Gastroesophageal sphincter (tissue), 4 donors: ENCODE measurements at places on chromosomes 1 and 21. TPM values are rescaled to one million over a fixed set of nuclear protein-coding genes. Genes with fewer than 3 reads are reported as not detected.

HYI gene
- total RNA-seq: 37.7 TPM

IL19 gene
- total RNA-seq: not detected

DSCAM gene
- total RNA-seq: not detected

SFN gene
- total RNA-seq: 0.81 TPM

PLA2G2A gene
- total RNA-seq: 93.4 TPM

MATN1 gene
- total RNA-seq: not detected
